HCT116 (cell line): ENCODE measurements at places on chromosomes 12 and 14.

GRCh38 chr12:26845984-26846383 lies 13.0 kb upstream of the ITPR2 start:
- DNase-seq = no peak

- no peak for DNase-seq
These were observed 37.8 kb upstream of the ATF7IP start for GRCh38 chr12:14327711-14328110.

GRCh38 chr12:132713123-132713522 lies 2.5 kb downstream of the PGAM5 start:
- no peak for DNase-seq

- no peak for DNase-seq
These were observed 15.0 kb downstream of the TMBIM4 start for GRCh38 chr12:66154776-66155175.

- DNase-seq = no peak
These were observed 1.5 kb downstream of the SIX6 start for GRCh38 chr14:60510254-60510950.

DNA sequence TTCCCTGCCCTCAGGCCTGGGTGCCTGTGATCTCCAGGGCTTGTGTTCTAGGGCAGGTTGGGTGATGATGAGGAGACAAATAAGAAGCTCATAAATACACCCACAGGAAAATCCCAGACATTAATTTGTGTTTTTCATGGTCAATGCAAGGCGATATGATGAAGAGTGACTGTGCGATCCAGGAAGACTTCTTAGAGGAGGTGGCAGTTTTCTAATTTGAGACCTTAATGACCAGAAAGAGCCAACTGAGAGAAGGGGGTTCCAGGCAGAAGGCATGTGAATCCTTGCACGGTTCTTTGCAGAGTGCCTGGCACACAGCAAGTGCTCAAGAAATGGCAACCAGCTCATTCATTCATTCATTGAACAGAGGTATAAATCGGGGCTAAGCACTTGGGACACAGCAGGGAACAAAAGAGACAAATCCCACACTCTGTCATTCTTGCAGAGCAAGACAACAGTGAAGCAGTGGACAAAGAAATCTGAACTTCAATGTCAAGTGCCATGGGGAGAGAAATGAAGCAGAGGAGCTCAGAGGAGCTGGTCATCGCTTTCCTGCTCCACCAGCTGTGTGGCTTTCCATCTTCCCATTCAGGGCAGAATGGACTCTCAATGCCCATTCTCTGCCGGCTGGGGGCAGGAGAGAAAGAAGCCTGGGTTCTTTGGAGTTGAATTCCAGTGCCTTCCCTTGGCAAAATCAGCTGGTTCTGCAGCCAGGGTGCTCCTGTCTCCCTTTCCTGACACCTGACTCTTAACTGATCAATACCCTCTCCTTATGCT lies 128.3 kb downstream of the AACS start:
- DNase-seq = no peak
